ENCODE measurements at places on chromosomes 16 and 17.

- DNase-seq: no peak
Measured at GRCh38 chr17:41082626-41083025, 1.3 kb upstream of the KRTAP4-7 start.

GRCh38 chr16:13377143-13377542 lies 475.7 kb downstream of the SHISA9 start:
- no peak for DNase-seq

GRCh38 chr17:66491213-66491612 lies 188.8 kb downstream of the PRKCA start:
- DNase-seq: no peak

- DNase-seq: no peak
Measured at GRCh38 chr16:78749745-78750268, 650.4 kb downstream of the WWOX start.

DNA sequence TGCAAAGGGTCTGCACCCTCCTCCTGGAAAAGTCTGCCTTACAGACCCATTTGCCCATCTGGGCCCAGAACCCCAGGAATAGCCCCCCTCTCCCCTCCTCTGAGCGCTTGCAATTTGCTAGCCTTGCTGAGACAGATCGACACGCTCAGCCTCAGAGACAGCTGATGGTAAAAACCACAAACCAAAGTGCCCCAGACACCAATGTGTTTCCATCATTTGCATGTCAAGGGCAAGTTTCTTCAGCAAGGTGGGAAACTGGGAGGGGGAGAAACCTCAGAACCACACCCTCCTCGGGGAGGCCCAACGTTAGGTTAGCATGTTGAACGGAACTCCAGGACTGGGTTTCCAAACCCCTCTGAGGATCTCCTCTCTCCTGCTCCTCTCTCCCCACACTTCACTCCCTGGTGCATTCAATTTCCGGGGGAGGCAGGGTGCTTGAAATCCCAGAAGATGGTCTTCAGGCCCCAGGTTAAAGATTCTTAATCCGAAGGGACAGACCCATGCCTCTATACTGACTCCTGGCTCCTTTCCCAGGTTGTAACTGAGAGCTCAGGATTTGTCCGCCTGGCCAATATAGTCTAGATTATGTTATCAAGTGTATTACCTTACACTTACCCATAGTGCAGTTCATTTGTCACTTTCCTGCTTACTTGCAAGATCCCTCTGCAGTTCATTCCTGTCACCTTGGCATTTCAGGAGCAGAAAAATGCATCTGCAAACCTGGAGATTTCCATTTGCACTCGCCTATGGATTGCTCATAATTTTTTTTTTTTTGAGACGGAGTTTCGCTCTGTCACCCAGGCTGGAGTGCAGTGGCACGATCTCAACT lies 1.3 kb upstream of the CUEDC1 start:
- no peak for DNase-seq

DNA sequence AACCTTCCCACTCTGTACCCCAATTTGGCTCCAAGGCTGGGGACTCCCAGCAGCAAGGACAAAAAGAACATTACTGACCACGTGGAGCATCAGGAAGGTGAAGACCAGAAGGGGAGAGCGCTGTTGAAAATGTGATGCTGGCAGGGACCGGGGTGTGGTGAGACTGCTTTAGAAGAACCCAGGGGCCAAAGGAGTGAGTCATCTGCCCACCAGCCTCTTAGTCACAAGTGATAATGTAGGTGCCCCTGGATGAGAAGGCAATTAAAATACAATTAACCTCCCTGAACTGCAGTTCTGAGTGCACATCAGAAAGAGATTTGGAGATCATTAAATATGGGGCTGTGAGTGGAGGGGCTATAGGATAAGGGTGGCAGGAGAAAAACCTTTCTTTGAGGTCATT lies 366.6 kb upstream of the CCL2 start:
- no peak for DNase-seq

DNA sequence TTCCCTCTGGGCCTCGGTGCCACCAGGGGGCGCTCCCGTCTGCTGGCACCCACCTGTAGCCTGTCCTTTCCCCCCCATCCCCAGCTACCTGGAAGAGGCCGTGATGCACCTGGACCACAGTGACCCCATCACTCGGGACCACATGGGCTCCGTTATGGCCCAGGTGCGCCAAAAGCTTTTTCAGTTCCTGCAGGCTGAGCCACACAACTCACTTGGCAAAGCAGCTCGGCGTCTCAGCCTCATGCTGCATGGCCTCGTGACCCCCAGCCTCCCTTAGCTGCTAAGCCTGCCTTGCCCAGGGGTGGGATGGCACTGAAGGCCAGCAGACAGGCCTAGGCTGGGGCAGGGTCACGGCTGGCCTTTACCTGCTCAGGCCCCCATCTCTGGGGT lies 818 bp upstream of the NRN1L start:
- DNase-seq: no peak

DNA sequence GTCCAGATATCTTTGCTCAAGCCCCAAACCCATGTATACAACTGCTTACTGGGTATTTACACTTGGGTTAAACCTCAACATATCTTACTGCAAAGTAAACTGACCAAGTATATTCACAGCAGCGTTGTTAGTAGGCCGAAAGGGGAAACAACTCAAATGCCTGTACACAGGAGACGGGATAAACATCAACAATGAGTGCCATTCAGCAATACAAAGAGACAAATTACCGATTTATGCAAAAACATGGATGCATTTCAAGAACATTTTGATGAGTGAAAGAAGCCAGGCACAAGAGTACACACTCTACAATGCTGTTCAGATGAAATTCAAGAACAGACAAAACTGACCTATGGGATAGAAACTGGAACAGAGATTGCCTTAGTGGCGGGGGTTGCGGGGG lies 136.3 kb upstream of the CACNG3 start:
- no peak for DNase-seq

DNA sequence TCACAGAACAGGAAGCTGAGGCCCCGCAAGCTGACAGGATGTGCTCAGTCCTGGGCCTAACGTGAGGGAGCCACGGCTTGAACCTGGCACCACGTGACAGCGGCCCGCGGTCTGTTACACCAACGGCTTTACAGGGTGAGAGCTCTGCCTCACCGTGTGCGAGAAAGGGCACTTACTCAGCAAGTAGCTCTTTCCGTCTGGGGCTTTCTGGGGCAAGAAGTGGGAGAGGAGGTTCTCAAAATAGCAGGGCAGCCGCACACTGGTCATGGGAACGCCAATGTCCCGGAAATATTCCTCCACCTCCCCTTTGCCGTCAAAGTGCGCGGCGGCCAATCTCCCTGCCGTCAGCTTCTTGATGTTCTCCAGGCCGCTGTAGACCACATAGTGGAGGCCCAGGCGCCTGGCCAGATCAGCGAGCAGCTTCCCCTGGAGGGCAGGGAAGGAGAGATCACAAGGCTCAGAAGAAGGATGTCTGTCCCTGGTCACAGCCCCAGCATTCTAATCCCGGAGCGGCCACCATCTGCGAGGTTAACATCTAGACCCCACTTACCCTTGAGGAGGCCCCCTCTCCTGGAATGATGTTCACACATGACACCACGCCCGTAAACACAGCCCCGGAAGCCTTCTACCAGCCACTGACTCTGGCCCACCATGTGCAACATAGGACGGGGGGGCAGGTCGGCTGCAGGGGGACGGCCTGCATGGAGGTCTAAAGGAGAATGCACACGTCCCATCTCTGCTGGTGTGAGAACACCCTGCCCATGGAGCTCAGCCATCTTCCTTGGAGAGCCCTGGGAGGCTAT lies 8.2 kb downstream of the NMRAL1 start:
- no peak for DNase-seq

DNA sequence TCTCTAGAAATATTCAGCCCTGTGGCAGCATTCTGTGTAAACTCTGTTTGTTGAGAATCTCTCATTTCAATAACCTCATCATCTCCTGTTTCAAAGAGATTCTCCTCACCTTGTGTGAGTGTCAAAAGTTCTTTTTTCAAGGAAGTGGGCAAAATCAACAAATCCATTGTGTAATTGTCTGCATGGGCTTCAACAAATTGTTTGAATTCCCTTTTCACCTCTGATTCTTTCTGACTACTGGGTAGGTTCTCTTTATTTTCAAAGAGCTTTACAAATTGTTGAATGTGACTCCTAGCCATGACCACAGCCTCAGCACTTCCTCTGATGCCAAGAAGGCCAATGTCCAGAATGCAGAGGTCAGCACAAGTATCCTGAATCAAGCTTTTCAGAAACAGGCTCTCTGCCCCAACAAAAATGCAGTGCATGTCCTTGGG lies 48.0 kb downstream of the N4BP1 start:
- DNase-seq: no peak

DNA sequence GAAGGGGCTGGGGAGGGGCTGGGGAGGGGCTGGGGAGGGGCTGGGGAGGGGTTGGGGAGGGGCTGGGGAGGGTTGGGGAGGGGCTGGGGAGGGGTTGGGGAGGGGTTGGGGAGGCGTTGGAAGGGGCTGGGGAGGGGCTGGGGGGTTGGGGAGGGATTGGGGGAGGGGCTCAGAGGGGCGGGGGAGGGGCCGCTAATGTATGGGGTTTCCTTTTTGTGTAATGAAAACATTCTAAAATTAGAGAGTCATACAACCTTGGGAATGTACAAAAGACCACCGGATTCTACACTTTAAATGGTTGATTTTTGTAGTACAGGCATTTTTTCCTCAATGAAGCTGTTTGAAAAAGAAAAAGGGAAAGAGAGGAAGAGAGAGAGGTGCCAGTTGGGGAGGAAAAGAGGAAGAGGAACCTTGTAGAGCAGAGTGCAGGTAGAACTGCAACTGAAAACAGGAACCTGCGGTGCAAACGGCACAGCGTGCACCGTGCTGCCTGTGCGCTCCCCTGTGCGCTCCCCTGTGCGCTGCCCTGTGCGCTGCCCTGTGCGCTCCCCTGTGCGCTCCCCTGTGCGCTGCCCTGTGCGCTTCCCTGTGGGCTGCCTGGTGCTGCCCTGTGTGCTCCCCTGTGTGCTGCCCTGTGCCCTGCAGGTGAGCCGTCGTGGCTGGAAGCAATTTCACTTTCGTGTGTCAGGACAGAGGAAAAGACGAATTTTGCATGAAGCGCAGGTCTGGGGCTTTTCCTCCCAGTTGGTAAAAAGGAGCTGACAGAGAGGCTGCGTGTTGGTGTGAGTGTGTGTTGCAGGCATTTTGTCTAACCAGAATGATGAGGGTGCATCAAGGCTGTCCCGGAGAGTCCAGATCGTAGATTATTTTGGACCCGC lies 40.8 kb downstream of the METRNL start:
- DNase-seq: no peak

GRCh38 chr17:48160177-48161081 lies 52.9 kb downstream of the SNX11 start:
- DNase-seq: no peak

DNA sequence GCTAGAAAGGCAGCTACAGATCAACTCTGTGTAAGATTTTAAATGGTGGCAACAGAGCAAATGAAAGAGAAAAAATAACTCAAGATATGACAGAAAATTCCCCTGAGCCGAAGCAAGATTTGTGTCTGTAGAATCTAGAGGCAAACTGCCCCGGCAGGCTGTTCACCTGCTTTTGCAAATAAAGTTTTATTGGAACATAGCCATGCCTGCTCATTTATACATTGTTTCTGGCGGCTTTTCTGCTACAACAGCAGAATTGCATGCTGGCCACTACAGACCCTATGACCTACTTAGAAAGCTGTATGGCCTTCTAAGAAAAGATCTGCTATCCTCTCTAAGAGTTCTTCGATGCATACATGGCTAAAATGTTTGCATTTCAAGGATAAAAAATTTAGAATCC lies 119.5 kb downstream of the SALL1 start:
- no peak for DNase-seq

GRCh38 chr16:56861092-56861610 lies 3.9 kb upstream of the SLC12A3 start:
- no peak for DNase-seq

DNA sequence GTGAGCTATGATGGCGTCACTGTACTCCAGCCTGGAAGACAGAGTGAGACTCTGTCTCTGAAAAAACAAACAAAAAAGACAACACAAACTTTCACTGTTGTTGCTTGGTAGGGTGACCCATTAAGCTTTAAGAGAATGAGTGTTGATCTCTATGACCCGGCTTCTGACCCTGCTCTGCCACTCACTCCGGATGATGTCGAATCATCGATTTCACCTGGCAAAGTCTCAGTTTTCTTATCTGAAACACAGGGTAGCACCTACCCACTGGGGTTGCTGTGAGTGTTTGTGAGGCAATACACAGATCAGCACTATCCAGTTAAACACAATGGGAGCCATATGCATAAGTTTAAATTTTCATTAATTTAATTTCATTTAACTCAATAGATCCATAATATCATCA lies 20.6 kb upstream of the IRF8 start:
- DNase-seq: no peak

- no peak for DNase-seq
Measured at GRCh38 chr17:75313941-75314551, 24.8 kb upstream of the SLC25A19 start.

DNA sequence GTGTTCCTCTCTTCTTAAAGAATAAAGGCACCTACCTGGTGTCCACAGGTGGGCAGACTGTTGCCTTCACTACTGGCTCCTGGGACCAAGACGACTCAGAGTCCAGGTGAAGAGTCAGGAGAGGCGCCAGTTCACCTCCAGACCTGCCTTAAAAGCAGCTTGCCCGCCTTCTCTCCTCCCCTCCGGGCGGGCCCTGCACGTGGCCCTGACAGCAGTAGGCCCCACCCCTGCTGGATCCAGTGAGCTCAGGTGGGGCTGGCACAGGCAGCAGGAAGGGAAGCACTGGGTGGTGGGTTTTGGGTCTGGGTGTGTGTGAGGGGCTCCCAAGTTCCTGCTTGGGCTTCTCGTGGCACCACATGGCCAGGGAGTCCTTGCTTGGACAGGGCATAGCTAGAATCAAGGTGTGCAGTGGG lies at the start of gene TNS4:
TSS of gene TNS4 (minus strand) at position 125 of the 413 bp plus-strand sequence. CDS start 5,198 bp downstream, outside the sequence.
- no peak for DNase-seq

DNA sequence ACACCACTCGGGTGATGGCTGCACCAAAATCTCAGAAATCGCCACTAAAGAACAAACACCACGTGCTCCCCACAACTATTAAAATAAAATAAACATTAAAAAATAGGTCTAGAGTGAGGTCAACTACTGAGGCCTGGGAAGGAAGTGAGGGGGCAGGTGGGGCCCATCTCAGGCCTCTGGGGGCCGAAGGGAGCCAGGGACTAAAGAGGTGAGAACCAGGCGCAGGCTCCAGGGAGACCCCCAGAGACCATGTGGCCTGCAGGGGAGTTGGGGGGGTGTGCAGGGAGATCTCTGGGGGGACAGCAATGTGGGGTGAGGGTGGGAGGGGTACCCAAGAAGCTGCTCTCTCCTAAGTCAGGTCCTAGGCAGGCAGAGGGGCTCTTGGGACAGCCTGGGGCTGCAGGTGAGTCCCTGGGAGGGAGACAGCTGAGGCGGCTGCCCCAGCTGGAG lies 111.3 kb upstream of the SMURF2 start:
- no peak for DNase-seq

- no peak for DNase-seq
Measured at GRCh38 chr17:28982131-28982793, 23.6 kb downstream of the SEZ6 start.
